ENCODE measurements at places on chromosomes 3 and 15.

DNA sequence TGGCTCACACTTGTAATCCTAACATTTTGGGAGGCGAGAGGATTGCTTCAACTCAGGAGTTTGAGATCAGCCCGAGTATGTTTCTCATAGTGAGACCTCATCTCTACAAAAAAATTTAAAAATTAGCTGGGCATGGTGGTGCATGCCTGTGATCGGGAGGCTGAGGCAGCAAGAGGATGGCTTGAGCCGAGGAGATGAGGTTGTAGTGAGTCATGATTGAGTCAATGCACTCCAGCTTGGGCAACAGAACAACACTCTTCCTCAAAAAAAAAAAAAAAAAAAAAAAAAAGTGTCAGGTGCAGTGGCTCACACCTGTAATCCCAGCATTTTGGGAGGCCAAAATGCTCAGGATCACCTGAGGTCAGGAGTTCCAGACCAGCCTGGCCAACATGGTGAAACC is 2.4 kb downstream of the RPL39L start:
- no peak for DNase-seq

- no peak for DNase-seq
Observed at GRCh38 chr3:141122455-141123030, 71.4 kb downstream of the SPSB4 start.

DNA sequence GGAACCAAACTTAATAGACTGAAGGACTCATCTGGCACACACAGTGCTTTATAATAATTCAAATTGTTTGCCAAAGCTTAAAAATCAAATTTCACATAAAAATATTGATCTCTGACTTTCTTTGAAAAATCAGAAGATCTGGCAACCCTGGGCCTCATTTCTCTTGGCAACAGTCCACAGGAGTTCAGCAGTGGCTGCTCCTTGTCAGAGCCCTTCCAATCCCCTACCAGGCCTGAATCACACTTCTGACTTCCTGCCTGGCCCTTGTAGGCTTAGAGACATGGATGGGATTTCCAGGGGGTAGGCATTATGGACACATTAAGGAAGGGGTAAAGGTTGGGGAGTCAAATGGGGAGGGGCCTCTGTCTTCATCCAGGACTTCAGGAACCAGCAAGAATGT is 55.5 kb downstream of the PLS1 start:
- DNase-seq: no peak

GRCh38 chr15:76802411-76802810 is 102.7 kb downstream of the SCAPER start:
- no peak for DNase-seq

DNA sequence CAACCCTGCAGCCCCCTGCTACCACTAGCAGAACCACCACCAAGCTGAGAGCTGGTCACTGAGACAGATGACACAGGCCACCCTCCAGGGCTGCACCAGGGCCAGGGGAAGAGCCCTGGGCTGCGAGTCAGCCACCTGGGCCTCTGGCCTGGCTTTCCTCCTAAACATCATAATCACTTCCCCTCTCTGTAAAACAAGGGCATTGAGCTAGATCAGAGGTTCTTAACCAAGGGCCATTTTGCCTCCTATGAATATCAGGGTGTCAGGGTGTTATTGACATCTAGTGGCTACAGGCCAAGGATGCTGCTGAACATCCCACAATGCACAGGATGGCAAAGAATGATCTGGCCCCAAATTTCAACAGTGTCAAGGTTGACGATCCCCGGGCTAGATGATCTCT is 25.2 kb downstream of the TLE3 start:
- DNase-seq: no peak

DNA sequence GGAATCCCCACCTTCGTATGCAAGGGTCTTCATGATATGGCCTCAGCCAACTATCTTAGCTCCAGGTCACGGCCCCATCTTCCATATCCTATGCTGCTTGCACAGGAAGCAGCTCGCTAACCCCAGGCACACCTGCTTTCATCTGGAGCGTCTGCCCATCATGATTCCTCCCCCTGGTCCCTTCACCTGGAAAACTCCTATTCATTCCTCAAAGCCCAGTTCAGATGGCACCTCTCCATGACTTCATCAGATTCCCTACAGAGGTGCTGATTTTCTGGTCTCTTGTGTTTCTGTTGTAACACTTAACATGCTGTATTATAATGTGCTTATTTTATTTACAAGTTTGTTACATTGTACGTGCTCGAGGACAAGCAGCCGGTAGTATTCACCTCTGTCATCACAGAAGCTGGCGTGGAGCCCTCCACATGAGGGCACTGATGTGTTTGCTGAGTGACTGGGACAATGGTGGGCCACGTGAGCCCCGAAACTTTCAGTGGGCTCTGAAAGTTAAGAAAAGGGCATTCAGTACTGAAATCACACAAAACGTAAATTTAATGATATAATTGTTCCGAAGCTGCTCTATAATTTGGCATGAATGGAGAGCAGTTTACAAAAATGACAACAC is 16.2 kb downstream of the MUC20 start:
- no peak for DNase-seq

DNA sequence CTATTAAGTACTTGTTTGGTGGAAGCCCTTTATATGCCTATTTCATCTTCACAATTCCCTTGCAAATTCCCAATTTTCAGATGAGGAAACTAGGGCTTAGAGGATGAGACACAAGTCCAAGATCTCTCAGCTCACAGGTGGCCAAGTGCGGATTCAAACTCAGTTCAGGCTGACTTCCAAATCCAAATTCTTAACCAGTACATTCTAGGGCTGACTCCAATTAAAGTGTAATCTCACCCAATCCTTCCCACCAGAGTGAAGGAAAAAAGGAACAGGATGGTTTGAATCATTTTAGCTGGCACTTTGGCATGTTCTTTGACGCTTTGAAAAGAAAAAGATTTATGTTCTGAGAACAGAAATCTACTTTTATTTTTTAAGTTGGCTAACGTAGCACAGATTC is 12.7 kb downstream of the ARHGEF3 start:
- DNase-seq: no peak

DNA sequence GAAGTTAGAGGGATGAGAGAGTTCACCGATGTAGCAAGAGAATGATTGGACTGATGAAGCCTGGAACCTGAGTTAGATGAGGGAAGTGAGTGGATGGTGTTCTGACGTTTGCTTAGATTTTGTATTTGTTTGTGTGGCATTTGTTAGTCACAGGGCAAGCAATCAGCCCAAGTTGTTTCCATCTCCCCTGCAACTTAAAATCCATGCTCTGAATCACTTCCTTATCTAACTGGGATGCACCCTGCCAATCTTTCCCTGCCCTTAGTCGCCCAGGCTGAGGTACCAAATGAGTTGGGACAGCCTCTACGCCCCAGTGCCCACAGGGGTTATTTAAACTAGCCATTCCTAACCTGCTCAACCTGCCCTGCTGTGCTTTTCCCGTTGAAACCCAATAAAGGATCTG is 12.6 kb downstream of the PAQR5 start:
- no peak for DNase-seq

- no peak for DNase-seq
Observed at GRCh38 chr3:3015185-3016089, 94.7 kb downstream of the IL5RA start.
